ENCODE measurements at places on chromosomes 3 and 15. TPM values are rescaled to one million over a fixed set of nuclear protein-coding genes. Genes with fewer than 3 reads are reported as not detected.

Gene ACAN
- 6.9 TPM for total RNA-seq

Gene EOMES
- not detected for total RNA-seq

Gene LTK
- 0.55 TPM for total RNA-seq

DNA sequence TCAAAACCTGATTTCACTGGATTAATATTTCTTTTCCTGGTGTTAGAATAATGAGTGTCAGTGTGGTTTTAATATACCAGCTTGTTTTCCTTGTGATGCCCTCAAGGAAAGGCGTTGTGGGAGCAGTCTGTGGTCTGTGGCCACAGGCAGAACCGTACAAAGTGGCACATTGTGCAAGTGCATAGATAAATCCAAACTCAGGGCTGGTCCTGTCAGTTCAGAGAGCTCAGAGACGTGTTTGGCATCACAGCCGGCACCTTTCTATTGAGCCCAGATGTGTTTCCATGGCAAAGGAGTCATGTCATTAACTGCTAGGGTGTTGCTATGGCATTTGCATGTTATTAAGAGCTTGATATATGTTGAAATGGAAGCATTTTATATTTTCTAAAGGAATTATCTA lies 289.9 kb upstream of the RASGRP1 start:
- no peak overlapping the region for H3K4me3 ChIP-seq
- no peak for DNase-seq
- no peak overlapping the region for H3K27ac ChIP-seq
- no peaks in the 10 kb centered on the region for H3K36me3 ChIP-seq

DNA sequence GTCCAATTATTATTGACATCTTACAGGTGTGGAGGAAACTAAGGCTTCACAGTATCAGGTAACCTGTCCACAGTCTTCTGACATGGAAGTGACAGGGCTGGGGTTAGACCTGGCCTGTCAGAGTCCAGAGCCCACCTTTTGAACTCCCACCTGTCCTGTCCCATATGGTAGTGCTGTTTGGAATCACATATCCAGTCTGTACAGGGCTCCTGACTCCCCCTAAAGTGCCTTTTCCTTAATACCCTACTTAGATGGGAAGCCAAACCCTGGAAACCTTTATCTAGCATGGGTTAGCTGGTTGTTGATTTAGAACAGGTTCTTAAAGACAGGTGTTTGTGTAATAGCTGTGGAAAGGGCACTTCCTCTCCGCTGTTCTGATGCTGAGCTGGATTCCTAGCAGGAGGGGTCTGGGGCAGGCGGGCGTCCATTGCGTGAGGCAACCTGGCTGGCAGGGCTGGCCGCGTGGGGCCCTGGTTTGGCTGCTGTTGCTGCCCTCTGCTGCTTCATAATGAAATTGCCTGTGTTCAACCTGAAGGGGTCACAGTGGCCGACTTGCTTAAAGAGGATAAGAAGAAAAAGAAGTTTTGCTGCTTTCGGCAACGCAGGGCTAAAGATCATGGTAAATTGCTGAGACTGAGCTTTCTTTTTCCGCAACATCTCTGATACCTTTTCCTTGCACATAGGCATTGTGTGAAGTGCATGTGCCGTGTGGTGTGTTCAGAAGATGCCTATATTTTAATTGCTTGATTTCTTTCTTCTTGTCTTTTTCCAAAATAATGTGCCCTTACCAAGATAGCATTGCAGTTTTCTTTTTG lies 136.2 kb downstream of the CHDH start:
- no peak overlapping the region for H3K4me3 ChIP-seq
- no peaks in the 10 kb centered on the region for H3K36me3 ChIP-seq
- DNase-seq: peak; percentile 71
- no peaks in the 10 kb centered on the region for H3K27me3 ChIP-seq
- no peak overlapping the region for H3K27ac ChIP-seq

GRCh38 chr15:74790080-74790916 lies 8.4 kb downstream of the CSK start:
- no peaks in the 10 kb centered on the region for H3K4me1 ChIP-seq
- H3K27ac ChIP-seq: peak overlapping the region; percentile 57
- H3K4me3 ChIP-seq: no peak overlapping the region
- H3K27me3 ChIP-seq: no peaks in the 10 kb centered on the region

DNA sequence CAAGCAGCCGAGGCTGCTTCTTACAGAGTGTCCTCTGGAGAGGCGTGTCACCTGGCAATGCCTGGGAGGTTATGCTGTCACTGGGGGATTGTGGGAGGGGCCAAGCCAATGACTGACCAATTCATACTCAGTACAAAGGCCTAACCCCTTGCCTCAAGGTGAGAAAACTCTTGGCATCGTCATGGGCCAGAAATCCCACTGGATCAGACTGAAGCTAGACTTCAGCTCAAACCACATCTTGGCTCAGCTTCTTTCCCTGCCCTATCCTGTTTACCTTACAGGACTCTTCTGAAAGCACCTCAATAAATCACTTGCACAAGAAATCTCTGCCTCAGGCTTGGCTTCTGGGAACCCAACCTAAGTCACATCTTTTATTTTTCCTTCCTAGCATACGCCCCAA lies 9.5 kb downstream of the ANAPC13 start:
- no peak overlapping the region for H3K27ac ChIP-seq
- no peaks in the 10 kb centered on the region for H3K27me3 ChIP-seq
- no peak overlapping the region for H3K4me3 ChIP-seq
- H3K36me3 ChIP-seq: no peaks in the 10 kb centered on the region
- DNase-seq: no peak

- H3K4me1 ChIP-seq: no peaks in the 10 kb centered on the region
- no peak overlapping the region for H3K27ac ChIP-seq
- H3K36me3 ChIP-seq: no peaks in the 10 kb centered on the region
- no peaks in the 10 kb centered on the region for H3K27me3 ChIP-seq
- DNase-seq: no peak
These were observed 3.8 kb upstream of the SLMAP start for GRCh38 chr3:57752307-57752706.

- no peak overlapping the region for H3K4me3 ChIP-seq
- H3K4me1 ChIP-seq: no peaks in the 10 kb centered on the region
- DNase-seq: no peak
- no peaks in the 10 kb centered on the region for H3K27me3 ChIP-seq
- H3K36me3 ChIP-seq: no peaks in the 10 kb centered on the region
These were observed 380.0 kb downstream of the PDCD6IP start for GRCh38 chr3:34178415-34178814.

DNA sequence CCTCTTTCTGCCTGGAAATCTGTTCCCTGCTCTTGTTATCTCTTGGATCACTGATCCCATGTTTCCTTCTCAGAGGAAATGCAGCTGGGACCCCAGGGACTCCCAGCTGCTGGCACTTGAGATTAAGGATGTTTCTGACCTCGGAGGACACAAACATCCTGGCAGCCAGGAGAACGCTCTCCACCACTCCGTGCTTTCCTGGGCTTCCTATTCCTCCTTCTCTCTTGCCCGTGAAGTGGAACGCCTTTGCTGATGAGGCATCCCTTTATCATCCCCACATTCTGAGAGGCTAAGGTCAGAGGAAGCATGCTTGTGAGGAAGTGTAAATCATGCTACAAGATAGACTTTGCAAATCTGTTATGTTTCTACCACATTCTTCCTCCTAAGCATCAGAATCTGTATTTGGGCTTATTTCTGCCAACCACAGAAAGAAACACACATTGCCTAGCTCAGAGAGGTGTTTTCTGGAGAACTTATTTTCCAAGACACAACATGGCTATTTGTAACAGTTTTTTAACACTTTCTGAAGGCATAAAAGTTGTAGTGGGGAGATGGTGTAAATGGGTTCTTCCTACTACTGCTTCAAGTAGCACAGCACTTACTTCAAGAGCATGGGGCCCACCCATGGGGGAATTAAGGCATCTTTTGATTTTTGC lies 25.6 kb upstream of the LDHAL6B start:
- H3K4me1 ChIP-seq: no peaks in the 10 kb centered on the region
- no peak overlapping the region for H3K27ac ChIP-seq
- no peak overlapping the region for H3K4me3 ChIP-seq
- H3K27me3 ChIP-seq: no peaks in the 10 kb centered on the region
- no peaks in the 10 kb centered on the region for H3K36me3 ChIP-seq
